Lower lobe of right lung (tissue), 2 donors: ENCODE measurements at places on chromosomes 2 and 18.

DNA sequence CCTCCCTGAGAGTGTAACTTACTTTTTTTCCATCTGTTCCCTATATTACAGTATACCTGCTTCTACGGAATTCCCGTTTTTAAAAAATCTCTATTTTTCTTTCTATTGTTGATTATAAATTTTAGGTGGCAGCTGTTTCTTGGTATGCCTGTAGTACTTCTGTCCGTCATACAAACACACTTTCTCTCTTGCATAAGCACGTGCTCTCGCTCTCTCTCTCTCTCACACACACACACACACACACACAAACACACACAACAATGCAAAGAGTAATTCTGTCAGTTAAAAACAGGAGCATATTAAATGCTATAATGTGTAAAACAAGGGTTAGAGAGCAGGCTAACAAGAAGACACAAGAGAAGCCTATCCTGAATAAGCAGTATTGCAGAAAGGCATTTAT lies 140.5 kb downstream of the THADA start:
- no peak for DNase-seq

DNA sequence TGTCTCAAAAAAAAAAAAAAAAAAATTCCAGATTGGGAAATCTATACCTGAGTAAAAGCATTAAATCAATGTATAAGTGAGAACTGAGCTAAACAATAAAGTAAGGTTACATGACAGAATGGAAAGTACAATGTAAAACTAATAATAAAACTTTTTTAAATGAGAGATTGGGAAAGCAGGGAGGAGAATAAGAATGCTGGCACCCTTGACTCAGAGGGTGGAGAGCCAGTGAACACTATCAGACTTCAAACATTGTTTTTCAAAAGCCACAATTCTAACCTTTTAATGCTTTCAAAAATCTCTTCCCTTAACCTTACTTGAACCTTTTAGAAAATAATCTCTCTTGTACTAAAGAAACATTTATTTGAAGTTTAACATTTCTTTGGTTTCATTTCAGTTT lies 63.5 kb downstream of the TBC1D8 start:
- no peak for DNase-seq

DNA sequence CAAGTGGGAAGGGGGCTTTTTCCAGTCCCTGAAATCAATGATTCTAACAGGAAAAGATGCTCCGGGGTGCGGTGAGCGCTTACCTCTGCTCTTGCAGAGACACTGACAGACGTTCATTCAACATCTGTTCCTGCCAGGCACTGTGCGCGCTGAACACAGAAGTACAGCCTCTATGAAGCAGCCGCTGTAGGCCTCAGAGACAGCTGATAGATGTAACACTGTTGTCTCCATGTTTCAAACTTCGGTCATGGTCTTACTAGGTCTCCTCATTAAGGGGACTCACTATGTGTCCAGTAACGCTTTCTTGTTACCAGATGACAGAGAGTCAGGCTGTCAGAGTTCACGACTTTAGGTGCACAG lies 649 bp upstream of the CLIP4 start:
- no peak for DNase-seq

- DNase-seq: no peak
Observed at GRCh38 chr2:227363756-227364155, 15.3 kb downstream of the TM4SF20 start.

GRCh38 chr2:16169381-16169960 lies 229.1 kb downstream of the MYCN start:
- DNase-seq: no peak

DNA sequence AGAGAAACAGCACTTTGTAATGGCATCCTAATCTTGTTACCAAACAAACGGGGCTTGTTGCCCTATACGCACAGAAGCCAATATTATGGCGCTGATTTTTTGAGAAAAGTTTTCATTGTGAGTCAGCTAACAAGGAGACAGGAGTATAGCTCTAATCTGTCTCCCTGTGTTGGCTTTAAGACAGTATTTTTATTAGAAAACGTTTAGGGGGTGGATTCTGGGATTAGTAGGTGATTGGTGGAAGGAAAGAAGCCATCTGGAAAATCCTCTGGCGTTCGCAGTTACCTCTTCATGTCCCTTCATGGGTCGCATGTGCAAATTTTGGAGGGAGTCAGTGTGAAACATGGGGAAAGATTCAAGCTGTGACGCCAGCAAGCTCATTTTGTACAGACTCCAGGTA lies 698 bp upstream of the TMEM237 start:
- DNase-seq: no peak

GRCh38 chr18:33840212-33840593 lies 262.2 kb downstream of the ASXL3 start:
- no peak for DNase-seq

DNA sequence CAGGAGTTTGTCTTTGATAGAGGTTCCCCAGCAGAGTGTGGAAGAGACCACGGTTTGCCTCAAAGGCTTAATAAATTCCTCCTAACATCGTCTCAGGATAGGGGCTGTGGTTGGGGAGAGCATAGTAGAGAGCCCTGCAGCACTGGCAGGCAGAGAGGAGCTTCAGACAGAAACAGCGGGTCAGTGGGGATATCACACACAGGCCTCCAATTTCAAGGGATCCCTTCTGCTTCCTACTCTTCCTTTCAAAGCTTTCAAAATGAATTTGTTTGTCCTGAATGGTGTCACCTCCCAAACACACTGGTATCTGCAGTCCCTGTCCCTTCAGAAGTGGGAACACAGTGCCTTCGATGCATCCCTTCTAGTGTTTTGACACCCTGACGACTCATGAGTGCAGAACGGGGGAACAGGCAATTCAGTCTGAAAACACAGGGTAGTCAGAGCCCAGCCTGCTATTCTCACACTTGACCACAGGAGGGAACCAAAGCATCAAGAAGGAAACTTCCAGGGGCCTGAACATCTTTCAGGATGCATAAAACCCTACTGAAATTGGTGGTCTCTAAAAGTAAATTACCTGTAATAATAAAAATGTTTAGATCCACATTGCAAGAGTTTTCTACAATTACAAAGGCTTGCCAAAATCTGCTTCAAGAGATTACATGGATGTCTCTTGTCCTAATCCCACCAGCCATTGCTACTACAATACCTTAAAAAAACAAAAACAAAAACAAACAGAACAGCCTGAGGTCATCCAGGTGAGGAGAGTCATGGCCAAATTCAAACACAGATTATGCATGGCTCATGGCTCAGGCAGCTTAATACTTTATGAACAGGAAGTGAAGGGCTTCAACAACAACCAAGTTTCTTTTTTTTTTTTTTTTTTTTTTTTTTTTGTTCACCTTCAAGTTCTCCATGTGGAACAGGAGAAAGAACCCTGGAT lies 49.8 kb downstream of the SLC14A2 start:
- DNase-seq: no peak

DNA sequence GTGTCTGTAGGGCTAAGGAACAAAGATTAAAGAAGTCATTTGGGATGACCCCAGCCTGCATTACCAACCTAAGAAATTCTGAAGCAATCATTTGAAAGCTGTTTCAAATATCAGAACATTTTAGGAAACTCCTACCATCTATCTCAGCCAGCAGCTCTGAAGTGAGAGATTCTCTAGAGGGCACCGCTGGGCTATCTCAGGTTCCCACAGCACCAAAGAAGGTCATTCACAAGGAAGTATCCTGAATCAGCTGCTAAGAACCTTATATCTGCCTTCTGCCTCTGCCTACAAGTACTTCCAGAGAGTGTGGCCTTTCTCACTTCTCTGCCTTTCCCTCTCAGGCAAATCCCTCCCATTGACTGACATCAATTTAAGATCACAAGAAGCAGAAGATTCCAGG lies 13.4 kb upstream of the EVA1A start:
- no peak for DNase-seq

GRCh38 chr18:46182633-46183358 lies 78.6 kb downstream of the HAUS1 start:
- no peak for DNase-seq

GRCh38 chr2:224039770-224040440 lies 819 bp upstream of the SERPINE2 start:
- DNase-seq: no peak

DNA sequence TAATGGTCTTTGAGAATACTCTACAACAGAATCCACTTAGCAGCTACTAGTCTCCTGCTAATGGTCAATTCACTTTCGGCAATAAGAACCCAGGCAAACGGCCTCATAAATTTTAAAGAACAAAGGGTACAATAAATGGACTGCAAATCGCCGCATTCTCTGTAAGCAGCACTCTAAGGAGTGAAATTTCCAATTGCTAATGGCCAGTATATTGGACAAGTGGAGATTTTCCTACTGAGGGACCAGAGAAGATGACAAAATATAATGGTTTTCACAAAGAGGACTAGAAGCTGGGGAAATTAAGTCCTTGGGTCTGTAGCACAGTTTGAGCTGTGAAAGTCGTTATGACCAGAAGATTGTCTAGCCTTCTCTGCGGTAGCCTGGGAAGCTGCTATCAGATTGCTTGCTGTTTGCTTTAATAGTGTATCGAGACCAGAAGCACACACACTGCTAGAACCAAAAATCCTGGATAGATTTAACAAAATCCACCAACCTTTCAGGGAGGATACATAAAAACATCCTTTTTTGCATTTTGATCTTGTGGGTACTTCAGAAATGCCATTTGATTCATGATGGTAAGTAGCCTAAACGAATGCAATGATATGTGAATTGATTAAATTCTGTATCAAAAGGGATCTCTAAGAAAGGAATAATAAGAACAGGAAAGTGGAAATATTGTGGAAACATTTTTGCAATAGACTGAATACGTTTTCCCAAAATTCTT lies 53.6 kb upstream of the ATP8B1 start:
- DNase-seq: no peak

DNA sequence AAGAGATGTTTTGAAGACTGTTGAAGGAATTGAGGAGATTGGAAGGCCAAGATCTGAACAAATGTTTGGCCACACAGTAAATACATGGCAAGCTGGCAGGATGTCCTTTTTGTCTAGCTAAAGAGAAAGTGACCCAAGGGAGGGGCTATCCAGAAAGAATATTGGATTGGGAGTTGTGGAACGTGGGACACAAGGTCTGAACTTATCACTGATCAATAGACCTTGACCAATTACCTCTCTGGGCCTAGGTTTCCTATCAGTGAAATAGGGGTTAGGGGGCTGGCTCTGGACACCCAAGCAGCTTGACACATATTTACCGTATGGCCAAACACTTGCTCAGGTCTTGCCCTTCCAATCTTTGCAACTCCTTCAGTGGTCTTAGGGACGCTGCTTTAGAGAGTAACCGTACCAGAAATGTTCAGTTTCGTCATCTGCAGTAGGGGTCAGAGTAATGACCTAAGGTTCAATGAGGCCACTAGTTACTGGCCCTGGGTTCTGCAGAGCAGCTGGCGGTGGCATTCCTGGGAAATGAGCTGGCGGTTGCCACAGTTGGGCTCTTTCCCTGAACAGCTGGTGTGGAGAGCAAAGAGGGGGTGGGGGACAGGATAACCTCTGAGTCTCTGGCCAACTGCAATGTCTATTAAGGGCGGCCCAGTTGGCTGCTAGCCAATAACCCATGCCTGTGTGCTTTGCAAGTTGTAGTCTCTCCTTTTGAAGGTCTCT lies 70.1 kb upstream of the STPG4 start:
- DNase-seq: peak; percentile 60

DNA sequence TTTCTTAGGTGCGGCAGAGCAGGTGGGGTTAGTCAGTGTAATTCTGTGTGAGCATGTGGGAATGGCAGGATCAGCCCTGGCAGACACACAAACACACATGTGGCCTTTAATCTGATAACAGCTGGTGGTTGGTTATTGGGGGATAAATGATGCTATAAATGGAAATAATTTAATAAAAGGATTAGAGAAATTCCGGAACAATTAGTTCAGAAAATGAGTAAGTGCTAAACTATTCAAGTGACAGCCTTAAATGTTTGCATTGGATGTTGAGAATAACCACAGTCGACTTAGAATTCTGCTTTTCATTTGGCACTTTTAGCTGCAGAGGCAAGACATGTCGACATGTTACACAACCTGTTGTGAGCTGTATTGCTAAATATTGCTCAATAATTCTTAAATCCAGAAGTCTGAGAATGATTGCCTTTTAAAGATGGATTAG lies 7.2 kb downstream of the SMYD1 start:
- no peak for DNase-seq

- no peak for DNase-seq
Observed at GRCh38 chr2:199195927-199196502, 261.7 kb downstream of the SATB2 start.

GRCh38 chr2:95301876-95302641 lies 4.9 kb downstream of the KCNIP3 start:
- DNase-seq: no peak

GRCh38 chr18:52826994-52827393 lies 487.0 kb downstream of the DCC start:
- DNase-seq: no peak

GRCh38 chr18:62739911-62740310 lies 24.6 kb downstream of the PHLPP1 start:
- no peak for DNase-seq

- no peak for DNase-seq
Observed at GRCh38 chr18:8177330-8178016, 431.8 kb upstream of the RAB12 start.

DNA sequence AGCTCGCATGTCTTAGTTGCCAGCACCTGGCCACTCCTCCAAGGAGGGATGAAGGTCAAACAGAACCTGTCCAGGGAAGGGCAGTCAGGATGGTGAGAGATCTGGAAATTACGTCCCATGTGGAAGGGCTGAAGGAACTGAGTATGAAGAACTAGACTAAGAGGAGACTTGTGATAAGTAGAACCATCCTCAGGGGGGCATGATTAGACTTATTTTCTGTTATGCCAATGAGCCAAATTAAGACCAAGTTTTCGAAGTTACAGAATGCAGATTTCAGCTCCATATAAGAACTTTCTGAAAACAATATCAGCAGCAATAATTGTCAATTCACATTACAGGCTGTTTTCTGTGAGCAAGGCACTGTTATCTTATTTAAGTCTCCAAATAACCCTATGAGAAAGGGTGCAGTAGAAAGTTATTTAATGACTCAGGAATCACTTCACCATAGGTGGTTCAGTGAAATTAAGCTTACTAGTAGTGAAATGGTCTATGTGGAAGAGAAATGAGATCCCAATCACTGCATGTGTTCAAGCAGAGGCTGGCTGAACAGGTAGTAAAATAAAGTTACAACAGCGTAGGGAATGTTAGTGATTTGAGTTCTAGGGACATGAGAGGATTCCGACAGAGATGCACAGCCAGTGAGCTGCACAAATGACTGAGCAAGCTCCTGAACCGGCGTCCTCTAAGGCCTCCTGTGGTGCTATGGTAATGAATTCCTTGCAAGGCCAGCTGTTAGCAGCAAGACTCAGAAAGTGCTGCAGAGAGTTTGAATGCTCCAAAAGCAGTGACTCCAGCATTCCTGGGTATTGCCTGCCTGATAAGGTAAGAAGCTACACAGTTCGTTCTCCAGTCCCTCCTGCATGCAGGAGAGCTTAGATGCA lies 4.5 kb upstream of the DYM start:
- DNase-seq: no peak

- no peak for DNase-seq
Observed at GRCh38 chr2:51335087-51336058, 303.4 kb upstream of the NRXN1 start.
